ENCODE measurements at places on chromosomes 3 and 15.

- DNase-seq, result no peak
Measured at GRCh38 chr3:173902871-173903270, 505.3 kb downstream of the NLGN1 start.

DNA sequence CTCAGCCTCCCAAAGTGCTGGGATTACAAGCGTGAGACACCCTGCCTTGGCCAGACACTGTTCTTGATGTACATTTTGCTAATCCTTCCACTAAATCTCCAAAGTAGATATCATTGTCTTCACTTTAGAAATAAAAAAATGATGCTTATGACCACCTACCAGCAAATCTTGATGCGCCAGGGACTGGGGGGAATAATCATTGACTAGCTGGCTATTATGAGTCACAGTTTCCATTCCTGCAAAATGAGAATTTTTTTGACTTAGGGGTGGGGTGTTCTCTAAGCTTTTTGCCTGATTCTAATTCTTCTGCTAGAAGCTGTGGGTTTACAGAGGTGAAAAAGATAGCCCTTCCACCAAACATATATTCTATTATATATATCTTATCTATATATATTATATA is 17.1 kb upstream of the RFC4 start:
- DNase-seq, result no peak

- DNase-seq, result peak; percentile 53
Measured at GRCh38 chr15:98651036-98651481, 2.7 kb downstream of the IGF1R start.

GRCh38 chr3:50124052-50124799 is 30.9 kb upstream of the SEMA3F start:
- DNase-seq, result no peak
